ENCODE measurements at places on chromosomes 16 and 17.
A peak's percentile ranks its signal among the peaks of the same experiment; 100 is the strongest.

DNA sequence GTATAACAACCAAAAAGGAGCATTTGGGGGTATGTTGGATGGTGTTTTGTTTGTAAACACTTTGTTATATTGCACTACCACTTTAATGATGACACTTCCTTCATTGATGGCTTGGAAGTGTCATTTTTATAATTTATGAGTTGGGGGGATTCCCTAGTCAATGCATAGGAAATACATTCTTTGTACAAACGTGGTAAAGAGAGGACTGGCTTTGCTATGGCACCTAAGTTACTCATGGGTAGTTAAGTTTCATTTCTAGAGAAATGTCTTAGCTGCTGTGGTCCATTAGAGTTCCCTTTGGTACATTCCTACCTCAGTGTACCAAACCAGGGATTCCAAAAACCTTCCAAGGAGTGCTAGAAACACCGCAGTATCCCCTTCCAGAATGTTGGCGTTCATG, 63.7 kb upstream of the CMIP start:
- DNase-seq: no peak

GRCh38 chr16:35215287-35215686, 1755.9 kb downstream of the TP53TG3F start:
- no peak for DNase-seq

GRCh38 chr17:31052187-31052889, 42.4 kb upstream of the NF1 start:
- peak; percentile 94 for DNase-seq

GRCh38 chr17:61837175-61838051, 25.9 kb downstream of the BRIP1 start:
- DNase-seq: peak; percentile 50
